Activated CD4-positive, CD25-positive, alpha-beta regulatory T cell treated with anti-CD3 and anti-CD28 coated beads, Interleukin-2, amount 50 U/mL, for 24 hours (primary cell): ENCODE measurements at places on chromosomes 16 and 17.
A peak's percentile ranks its signal among the peaks of the same experiment; 100 is the strongest.

DNA sequence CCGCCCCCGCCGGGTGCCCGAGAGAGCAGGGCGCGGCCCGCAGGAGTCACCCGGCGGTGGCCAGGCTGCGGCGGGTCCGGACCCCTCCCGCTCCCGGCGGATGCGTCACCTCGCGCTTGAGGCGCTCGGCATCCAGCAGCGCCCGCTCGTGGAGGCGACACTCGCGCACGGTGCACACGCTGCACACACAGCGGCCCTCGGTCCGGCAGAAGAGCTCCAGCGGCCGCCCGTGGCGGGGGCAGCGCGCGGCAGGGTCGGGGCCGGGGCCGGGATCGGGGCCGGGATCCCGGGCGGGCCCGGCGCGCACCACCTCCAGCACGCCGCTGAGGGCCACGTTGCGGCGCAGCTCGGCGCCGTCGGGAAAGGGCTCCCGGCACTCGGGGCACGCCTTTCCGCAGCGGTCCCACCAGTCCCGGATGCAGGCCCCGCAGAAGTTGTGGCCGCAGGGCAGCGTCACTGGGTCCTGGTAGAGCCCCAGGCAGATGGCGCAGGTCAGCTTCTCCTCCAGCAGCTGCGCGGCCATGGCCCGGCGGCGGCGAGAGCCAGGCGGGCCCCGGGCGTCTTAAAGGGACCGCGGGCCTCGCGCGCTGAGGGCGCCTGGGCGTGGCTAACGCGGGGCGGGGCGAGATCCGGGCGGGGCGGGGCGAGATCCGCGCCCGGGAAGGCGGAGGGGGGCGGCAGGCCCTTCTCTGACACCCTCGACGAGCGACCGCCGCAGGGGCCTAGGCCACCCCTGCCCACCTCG lies at the start of gene TRIM65:
TSS of gene TRIM65 (minus strand) at position 537 of the 745 bp plus-strand sequence. CDS start at position 523, 14 bp downstream.
- ATAC-seq: peak; percentile 91

DNA sequence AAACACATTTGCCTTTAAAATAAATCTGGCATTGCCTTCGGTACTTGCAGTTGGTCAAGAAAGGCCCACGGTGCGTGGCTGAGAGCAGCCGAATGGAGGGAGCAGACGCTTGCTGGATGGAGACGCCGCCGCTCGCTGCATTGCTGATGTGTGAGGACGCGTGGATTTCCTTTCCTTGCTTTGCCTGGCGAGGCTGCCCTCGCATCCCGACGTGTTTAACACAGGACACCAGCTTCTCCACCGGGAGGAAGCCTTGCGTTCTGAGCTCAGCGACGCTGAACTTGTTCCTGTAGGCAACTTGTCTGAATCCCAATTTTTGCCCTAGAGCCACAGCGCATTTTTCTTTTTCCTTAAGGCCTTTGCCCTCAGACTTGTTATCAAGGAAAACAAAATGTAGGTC lies 45.8 kb downstream of the COX4I1 start:
- ATAC-seq: no peak

GRCh38 chr17:41914358-41914766 lies 4.4 kb downstream of the ACLY start:
- ATAC-seq: no peak

DNA sequence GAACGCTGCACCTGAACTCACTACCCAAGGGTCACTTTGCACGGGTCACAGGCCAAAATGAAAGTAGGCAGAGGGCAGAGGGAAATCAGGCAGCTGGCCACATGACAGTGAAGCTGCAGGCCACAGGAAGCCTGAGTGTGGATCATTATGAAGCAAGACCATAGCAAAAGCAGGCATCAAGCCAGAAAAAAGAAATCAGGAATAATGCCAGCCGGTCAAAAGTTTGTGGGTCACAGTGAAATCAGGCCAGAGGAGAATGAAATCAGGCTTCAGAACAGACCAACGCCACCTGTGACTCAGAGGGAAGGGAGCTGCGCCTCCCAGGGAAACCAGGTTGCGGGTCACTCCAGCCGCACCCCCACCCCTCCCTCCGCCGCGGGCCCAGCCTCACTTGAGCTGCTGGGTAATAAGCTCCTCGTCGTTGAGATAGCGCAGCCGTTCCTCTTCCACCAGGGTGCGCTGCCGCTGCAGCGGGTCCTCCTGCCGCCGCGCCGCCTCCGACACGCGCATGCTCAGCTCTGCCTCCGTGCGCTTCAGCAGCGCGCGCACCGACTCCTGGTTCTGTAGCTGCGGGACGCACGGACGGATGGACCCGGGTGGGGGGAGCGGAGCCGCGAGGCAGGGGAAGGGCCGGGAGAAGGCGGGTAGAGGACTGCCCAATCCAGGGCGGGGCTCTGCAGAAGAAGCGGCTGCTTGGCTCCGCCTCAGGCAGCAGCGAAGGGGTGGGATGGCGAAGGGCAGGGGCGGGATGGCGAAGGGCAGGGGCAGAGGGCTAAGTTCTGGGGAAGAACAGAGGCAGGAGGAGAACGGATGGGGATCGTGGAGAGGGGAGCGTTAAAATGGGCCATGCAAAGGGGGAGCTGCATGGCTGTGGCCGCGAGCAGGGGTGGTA lies 47.7 kb downstream of the SRCIN1 start:
- ATAC-seq: peak; percentile 74

- ATAC-seq: no peak
These were observed 1.4 kb downstream of the PMP22 start for GRCh38 chr17:15263680-15264079.

GRCh38 chr17:17206124-17206912 lies at the start of gene PLD6:
Gene PLD6 (minus strand): TSS chr17:17206333. CDS start chr17:17206286, 47 bp downstream.
- ATAC-seq: peak; percentile 71

DNA sequence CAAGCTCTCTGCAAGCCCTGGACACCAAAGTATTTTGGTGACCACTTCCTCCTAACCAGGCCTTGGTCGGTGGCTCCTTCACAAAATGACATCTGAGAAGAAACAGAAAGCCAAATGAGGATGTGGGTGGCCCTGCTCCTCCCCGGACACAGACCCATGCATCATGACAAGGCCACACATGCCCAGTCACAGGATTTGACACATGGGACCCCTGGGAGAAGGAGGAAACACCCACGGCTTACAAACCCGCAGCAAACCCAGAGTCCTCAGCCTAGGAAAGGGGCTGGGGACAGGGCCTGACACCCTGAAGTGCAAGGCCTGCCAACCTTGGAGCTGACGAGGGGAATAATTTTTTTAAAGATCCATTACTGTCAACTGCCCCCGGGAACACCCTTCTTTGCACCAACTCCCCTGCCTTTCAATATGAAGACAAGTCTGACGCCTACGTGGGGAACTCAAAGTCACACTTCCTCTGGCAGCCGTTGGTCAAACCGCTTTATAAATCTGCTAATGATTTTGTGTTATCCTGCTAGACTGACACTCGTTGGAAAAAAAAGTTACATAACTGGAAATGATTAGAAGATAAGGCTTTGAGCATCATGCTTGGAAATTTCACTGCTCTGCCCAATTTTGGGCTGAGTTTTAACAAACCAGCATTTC lies 41.3 kb downstream of the GAS7 start:
- ATAC-seq: peak; percentile 33

DNA sequence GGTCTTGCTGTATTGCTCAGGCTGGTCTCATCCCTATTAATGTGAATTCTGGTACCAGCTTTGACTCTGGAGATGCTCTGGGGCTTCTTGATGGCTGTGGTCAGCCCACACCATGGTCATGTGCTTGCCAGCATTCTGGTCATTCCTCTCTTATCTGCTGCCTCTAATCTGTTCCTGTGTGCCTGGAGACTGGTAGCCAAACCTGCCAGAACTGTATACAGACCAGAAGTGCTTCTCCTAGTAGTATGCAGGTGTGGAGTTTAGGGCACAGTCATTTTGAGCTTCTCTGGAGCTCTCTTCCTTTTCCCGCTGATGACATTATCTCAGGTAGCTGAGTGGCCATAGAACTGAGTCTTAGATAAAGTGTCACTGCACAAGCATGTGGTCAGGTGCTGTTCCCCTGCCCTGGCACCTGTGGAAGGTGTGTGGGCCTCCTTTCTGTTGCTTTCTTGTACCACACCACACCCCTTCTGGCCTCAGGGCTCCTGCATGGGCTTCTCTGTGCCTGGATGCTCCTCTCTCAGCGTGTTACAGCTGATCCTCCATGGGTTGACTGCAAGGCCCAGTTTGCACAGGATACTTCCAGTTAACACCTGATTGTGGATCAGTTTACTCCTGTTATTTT lies 162.7 kb downstream of the SPECC1 start:
- no peak for ATAC-seq

DNA sequence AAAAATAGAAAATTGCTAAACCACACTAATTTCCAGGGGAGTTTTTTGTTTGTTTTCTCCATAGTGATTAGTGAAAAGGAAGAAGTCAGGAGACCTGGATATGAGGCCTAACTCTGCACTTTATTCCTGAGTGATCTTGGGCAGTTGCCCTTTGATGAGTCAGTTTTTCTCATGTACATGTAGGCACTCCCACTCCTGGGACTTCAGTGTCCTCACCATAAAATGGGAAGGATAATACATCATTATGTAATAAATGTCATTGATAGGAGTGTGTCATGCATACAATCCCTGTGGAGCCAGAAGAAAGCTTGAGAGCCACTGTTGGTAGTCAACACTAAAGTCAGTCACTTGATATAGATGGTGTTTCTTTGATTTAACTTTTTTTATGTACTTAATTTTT lies 32.5 kb downstream of the WIPF2 start:
- ATAC-seq: no peak

GRCh38 chr17:57568340-57568739 lies 176.8 kb downstream of the CCDC182 start:
- ATAC-seq: no peak

GRCh38 chr16:87816507-87817100 lies 50.8 kb upstream of the KLHDC4 start:
- ATAC-seq: no peak

DNA sequence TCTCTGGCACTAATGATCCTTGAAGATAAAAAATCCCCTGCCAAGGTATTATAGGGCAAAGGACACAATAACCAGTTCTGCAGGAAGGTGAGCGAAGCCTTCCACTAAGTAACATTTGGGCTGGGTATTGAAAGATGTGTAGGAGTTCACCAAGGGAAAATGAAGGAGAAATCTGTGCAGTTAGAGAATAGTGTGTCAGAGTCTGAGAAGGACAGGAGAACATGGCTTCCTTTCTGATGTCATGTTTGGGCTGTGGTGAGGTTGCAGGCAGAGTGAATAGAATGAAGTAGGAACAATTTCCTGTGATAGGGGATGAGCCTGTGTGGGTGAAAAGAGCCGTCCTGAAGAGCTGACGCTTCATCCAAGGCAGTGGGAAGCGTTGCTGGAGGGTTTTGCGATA lies 24.1 kb upstream of the CIITA start:
- no peak for ATAC-seq

DNA sequence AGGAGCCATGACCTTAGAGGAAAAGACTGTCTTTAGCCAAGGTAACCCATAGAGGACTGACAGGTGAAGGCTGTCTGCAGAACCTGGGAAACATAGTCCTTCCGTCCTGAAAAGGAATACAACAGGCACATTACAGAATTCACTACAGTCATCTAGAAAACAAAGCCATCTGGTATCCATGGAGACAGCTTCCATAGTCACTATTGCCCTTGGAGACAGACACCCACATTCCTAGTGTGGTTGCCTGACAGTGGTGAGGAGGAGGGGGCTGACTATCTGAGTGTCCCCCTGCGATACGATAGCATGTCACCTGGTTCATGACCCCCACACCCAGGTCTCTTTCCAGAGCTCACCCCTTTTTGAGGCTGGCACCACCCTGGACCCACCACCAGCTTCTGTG lies 254.7 kb downstream of the CDH13 start:
- ATAC-seq: no peak
